ENCODE measurements at places on chromosomes 7 and 10. TPM values are rescaled to one million over a fixed set of nuclear protein-coding genes. Genes with fewer than 3 reads are reported as not detected.

DNA sequence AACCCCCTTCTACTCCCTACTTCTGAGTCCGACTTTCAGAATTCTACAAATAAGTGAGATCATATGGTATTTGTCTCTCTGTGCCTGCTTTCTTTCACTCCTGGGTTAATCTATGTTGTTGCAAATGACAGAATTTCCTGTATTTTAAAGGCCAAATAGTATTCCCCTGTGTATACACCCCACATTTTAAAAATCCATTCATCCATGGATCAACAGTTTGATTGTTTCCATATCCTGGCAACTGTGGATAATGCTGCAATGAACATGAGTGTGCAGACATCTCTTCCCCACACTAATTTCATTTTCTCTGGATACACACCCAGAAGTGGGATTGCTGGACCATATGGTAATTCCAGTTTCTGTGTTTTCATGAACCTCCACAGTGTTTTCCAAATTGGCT is 225.8 kb upstream of the TCERG1L start:
- H3K27me3 ChIP-seq: no peaks in the 10 kb centered on the region
- no peaks in the 10 kb centered on the region for H3K36me3 ChIP-seq
- H3K4me3 ChIP-seq: no peak overlapping the region
- no peaks in the 10 kb centered on the region for H3K4me1 ChIP-seq

DNA sequence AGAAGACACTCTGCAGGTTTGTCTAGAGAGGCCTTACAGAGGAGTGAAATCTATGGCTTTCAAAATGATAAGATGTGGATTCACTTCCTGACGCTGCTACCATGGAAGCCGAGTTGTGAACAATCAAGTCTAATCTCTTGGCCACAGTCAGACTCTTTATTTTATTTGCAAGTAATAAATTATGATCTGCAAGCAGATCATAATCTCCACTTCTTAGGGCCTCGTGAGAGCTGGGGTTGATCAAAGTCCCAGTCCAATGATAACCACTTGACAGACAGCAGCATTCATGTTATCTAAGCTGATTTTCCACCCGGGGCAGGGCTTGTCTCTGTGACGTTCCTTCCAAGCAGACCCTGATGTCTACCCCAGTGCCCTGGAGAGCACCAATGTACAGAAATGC is 776.4 kb upstream of the AUTS2 start:
- no peaks in the 10 kb centered on the region for H3K36me3 ChIP-seq
- no peaks in the 10 kb centered on the region for H3K4me1 ChIP-seq
- no peak for DNase-seq
- H3K4me3 ChIP-seq: no peak overlapping the region

- H3K4me3 ChIP-seq: no peak overlapping the region
- H3K36me3 ChIP-seq: no peaks in the 10 kb centered on the region
- H3K27ac ChIP-seq: no peak overlapping the region
- H3K4me1 ChIP-seq: peaks cover 6% of the 10 kb centered on the region
- no peak for DNase-seq
These were observed 1.6 kb downstream of the AIFM2 start for GRCh38 chr10:70130878-70131559.

DNA sequence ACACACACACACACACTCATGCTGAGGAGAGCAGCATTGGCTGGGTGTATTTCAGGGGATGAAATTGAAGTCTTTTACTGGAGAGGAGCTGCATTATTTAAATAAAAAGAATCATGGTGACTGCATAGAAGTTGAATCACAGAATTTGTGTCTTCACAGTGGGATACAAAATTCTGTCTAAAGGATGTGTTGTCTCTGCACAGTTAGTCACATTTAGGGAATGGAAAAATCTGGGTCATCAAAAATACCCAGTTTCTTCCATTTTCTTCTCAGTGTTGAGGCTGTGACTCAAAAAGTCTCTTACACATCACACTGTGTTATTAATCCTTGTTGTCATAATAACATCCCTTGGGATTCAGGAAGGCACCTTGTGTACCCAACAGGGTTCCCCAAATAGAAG is 10.9 kb downstream of the PAPSS2 start:
- no peaks in the 10 kb centered on the region for H3K27me3 ChIP-seq
- no peaks in the 10 kb centered on the region for H3K36me3 ChIP-seq
- no peak for DNase-seq
- peaks cover 6% of the 10 kb centered on the region for H3K4me1 ChIP-seq
- H3K27ac ChIP-seq: no peak overlapping the region

- no peak overlapping the region for H3K4me3 ChIP-seq
- H3K36me3 ChIP-seq: no peaks in the 10 kb centered on the region
- DNase-seq: no peak
- no peaks in the 10 kb centered on the region for H3K27me3 ChIP-seq
These were observed 426.4 kb downstream of the PTPRN2 start for GRCh38 chr7:158161194-158161593.

GRCh38 chr7:100087055-100087750 is 1.6 kb upstream of the COPS6 start:
- H3K4me3 ChIP-seq: no peak overlapping the region
- H3K27ac ChIP-seq: no peak overlapping the region
- no peaks in the 10 kb centered on the region for H3K36me3 ChIP-seq
- H3K27me3 ChIP-seq: no peaks in the 10 kb centered on the region
- H3K4me1 ChIP-seq: peaks cover 20% of the 10 kb centered on the region
- no peak for DNase-seq

DNA sequence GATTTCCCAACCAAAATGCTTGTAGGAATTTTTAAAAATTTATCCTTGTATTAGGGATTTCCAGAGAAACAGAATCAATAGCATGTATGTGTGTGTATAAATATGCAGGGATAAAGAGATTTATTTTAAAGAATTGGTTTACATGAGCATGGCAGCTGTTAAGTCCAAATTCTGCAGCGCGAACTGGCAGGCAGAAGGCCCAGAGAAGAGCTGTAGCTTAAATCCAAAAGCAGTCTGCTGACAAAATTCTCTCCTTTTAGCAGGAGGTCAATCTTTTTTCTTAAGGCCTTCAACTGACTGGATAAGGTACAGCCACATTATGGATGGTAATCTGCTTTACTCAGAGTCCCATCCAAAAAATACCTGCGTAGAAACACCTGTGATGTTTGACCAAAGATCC is 42.0 kb downstream of the PRR15 start:
- no peaks in the 10 kb centered on the region for H3K36me3 ChIP-seq
- no peak overlapping the region for H3K27ac ChIP-seq
- H3K27me3 ChIP-seq: no peaks in the 10 kb centered on the region
- H3K4me1 ChIP-seq: no peaks in the 10 kb centered on the region
- DNase-seq: no peak

DNA sequence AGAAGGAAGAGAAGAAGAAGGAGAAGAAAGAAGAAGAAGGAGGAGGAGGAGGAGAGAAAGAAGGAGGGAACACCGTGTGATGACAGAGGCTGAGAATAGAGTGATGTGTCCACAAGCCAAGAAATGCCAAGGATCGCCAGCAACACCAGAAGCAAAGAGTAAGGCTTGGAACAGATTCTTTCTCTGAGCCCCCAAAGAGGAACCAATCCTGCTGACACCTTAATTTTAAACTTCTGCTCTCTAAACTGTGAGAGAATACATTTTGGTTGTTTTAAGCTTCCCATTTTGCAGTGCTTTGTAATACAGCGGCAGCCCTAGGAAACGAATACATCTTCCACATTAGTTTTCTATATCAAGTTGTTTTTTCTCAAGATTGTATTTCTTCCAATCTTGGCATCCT is 13.9 kb upstream of the WNT8B start:
- H3K4me3 ChIP-seq: no peak overlapping the region
- H3K27me3 ChIP-seq: no peaks in the 10 kb centered on the region
- no peaks in the 10 kb centered on the region for H3K4me1 ChIP-seq
- H3K36me3 ChIP-seq: no peaks in the 10 kb centered on the region
- no peak for DNase-seq

DNA sequence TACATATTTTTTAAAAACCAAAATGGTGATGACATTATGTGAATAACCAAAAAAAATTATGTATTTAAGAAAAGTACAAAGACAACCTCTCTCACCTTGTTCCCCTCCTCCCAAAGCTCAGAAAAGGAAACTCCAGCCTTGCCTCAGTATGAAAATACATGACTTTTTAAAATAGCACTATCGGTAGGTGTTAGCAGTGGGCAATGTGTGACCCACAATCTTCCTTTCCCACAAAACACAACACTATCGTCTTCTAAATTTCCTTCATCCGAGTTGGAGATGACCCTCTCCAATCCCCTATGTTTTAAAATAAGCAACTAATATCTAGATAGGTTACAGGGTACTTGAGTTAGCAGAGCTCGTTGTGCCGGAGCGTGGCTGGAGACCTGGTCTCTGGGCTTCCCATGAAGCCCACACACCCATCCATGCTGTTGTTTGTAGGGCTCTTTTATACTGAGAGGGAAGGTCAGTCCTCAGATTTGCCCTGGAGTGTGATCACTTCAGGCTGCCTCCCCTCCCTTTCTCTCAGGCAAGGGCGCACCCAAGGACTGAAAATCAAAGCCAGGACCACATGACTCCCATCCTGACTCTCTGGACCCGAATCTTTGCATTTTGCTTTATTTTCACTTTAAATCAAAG is 107.6 kb downstream of the JAZF1 start:
- H3K4me3 ChIP-seq: no peak overlapping the region
- H3K4me1 ChIP-seq: peaks cover 27% of the 10 kb centered on the region
- H3K27me3 ChIP-seq: no peaks in the 10 kb centered on the region
- no peak for DNase-seq

DNA sequence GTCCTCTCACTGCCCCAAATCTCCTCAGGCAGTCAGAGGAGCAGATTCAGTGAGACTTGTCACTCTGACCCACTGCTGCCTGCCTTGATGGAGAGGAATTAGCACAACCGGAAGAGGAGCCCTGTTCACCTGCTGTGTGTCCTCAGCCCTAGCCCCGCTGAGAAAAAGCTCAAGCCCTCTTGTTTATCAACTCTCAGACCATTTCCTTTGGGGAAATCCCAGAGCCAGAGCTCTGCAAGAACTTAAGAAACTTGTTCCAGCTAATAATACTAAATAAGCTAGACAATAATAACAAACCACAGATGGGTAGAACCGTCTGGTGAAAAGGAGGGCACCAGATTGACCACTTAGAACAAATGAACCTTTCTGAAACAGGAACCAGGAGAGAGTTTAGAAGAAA is 37.7 kb upstream of the ITGB1 start:
- no peaks in the 10 kb centered on the region for H3K36me3 ChIP-seq
- no peak overlapping the region for H3K4me3 ChIP-seq
- DNase-seq: no peak

DNA sequence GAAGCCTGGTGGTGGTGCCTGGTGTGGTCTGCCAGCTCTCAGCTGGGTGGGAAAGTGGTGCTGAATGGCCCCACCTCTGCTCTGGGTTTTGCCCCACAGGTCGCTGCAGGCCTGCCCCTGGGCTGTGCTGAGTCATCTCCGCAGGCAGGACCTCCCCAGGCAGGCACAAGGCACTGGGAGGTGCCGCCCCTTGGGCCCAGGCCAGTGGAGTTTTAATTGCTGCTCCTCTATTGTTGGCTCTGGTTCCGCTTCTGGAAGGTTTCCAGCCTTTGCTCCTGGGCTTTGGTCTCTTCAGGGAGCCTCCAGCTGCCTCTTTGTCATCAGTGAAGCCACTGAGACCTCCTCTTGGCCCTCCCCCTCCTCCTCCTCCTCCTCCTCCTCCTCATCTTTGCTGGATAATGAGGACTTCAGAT is 180.3 kb upstream of the GRB10 start:
- DNase-seq: peak; percentile 64
- peaks cover 8% of the 10 kb centered on the region for H3K4me1 ChIP-seq
- H3K27ac ChIP-seq: no peak overlapping the region
- H3K4me3 ChIP-seq: no peak overlapping the region
- H3K27me3 ChIP-seq: no peaks in the 10 kb centered on the region
- no peaks in the 10 kb centered on the region for H3K36me3 ChIP-seq

DNA sequence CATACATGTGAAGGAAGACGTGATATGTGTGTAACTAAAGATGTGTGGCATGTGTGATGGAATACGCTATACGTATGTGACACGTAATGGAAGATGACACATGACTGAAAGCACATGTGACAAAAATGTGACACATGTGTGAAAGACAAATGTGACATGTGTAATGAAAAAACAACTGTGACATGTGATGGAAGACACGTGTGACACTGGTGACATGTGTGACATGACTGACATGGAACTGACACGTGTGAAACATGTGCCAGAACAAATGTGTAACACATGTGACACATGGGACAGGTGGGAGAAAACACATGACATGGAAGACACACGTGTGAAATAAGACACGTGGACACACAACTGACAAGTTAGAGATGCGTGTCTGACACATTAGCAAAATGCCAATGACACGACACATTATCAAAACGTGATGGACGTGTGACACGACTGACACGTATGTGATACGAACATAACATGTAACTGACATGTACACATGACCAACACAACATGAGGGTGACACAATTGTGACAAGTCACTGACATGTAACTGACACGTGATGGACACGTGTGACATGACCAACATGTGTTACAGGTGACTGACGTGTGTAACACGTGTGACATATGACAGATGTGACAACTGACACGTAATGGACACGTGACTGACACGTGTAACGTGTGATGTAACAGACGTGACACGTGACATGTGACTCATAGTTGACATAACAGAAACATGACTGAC is 24.4 kb downstream of the CRPPA start:
- no peaks in the 10 kb centered on the region for H3K27me3 ChIP-seq
- H3K4me3 ChIP-seq: no peak overlapping the region
- no peaks in the 10 kb centered on the region for H3K4me1 ChIP-seq
- H3K36me3 ChIP-seq: no peaks in the 10 kb centered on the region

- H3K4me1 ChIP-seq: no peaks in the 10 kb centered on the region
- no peaks in the 10 kb centered on the region for H3K36me3 ChIP-seq
- H3K27me3 ChIP-seq: no peaks in the 10 kb centered on the region
- no peak overlapping the region for H3K4me3 ChIP-seq
These were observed 87.7 kb downstream of the PIK3CG start for GRCh38 chr7:106952658-106953231.

- no peaks in the 10 kb centered on the region for H3K27me3 ChIP-seq
- H3K36me3 ChIP-seq: no peaks in the 10 kb centered on the region
- H3K27ac ChIP-seq: no peak overlapping the region
- no peak overlapping the region for H3K4me3 ChIP-seq
- DNase-seq: no peak
These were observed 111.2 kb downstream of the RNLS start for GRCh38 chr10:88471899-88472298.

The CYP2E1 gene
- 9.6 TPM for total RNA-seq

The CRYGN gene
- total RNA-seq: 1.7 TPM

The KLF14 gene
- total RNA-seq: 0.93 TPM

The FRG2B gene
- not detected for total RNA-seq

The LLCFC1 gene
- total RNA-seq: 14.1 TPM

Measured in testis (tissue), 5 donors.